Thoracic aorta (tissue), 2 donors: ENCODE measurements at places on chromosomes 7 and 10.

GRCh38 chr7:37081436-37081835, 357.1 kb upstream of the AOAH start:
- H3K27me3 ChIP-seq = no peaks in the 10 kb centered on the region
- no peak for DNase-seq
- no peak overlapping the region for H3K27ac ChIP-seq
- no peak overlapping the region for H3K4me3 ChIP-seq
- peaks cover 8% of the 10 kb centered on the region for H3K4me1 ChIP-seq

DNA sequence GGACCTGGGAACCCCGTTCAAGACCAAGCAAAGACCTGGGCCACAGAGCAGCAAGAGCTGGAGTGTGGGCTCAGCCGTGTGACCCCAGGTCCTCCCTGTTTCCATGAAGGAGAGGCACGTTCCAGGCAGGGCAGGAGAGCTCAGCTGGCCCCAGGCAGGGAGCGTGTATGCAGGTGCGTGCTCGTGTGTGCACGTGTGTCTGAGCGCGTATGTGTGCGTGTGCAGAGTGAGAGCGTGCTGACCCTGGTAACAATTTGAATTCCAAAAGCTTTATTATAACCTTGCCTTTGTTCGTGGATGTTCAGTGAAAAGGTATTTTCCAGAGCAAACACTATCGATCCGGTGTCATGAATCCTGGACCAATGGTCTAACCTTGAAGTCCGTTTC, 54.6 kb downstream of the FOXL3 start:
- H3K27me3 ChIP-seq = no peaks in the 10 kb centered on the region
- H3K36me3 ChIP-seq = no peaks in the 10 kb centered on the region
- H3K4me3 ChIP-seq = no peak overlapping the region
- peaks cover 5% of the 10 kb centered on the region for H3K4me1 ChIP-seq
- no peak overlapping the region for H3K27ac ChIP-seq
- DNase-seq = no peak

GRCh38 chr10:60044971-60045370, 138.6 kb upstream of the CCDC6 start:
- DNase-seq = no peak
- H3K27me3 ChIP-seq = no peaks in the 10 kb centered on the region
- no peak overlapping the region for H3K27ac ChIP-seq
- H3K4me1 ChIP-seq = peaks cover 26% of the 10 kb centered on the region
- no peaks in the 10 kb centered on the region for H3K36me3 ChIP-seq

DNA sequence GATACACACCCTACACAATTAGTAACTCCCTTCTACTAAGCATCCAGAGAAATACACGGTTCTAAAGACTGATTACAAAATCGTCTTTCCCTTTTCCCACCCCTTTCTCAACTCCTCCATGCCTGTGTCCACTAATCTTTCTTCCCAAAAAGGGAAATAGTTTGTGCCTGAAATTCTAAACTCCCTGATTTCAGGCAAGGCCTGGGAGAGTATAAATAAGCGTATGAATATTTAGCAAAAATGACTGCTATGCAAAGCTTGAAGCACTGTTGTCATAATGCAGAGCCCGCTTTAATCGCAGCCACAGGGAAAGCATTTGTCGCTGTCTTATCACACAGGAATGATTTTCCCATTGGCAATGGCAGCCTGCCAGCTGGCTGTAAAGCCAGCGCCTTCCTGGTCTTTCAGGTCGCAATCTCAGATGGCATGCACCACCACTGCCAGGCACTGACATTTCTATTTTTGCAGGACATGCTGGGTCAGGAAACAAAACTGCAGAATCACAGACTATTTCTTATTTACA, 142.9 kb upstream of the PCGF5 start:
- H3K4me3 ChIP-seq = peak overlapping the region; percentile 40
- peak; percentile 57 for DNase-seq
- H3K27me3 ChIP-seq = no peaks in the 10 kb centered on the region
- peak overlapping the region; percentile 97 for H3K27ac ChIP-seq
- peaks cover 39% of the 10 kb centered on the region for H3K4me1 ChIP-seq

DNA sequence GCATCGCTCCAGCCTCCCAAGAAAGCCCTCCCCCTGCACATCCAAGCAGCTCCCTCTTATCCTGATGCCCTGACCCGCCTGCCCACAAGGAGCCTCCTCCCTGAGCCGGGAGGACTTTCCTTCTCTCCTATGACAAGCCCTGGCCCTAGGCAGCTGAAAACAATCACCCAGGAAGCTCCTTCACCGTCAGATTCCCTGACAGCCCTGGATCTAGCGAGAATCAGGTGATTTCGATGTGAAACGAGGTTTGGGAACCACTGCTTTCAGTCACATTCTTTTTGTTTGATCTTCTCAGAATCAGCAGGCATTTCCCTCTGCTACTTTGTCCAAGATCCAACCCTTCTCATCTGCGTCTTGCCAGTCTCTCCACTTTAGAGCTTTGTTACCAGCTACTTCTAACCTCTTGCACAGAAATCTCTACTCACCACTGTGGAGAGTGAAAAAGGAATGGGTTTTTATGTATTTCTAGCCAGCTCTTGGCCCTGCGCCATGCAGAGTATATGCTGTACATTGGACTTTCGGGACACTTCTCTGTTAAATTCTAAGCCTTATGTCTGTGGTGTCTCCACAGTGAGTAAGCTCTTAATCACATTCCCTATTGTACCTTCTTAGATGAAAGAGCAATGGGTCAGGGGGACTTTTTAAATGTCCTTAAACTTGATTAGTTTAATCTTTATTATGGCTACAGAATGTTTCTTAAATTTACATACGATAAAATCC, 253.2 kb upstream of the C7orf33 start:
- peaks cover 8% of the 10 kb centered on the region for H3K4me1 ChIP-seq
- DNase-seq = no peak
- H3K27ac ChIP-seq = no peak overlapping the region
- H3K27me3 ChIP-seq = no peaks in the 10 kb centered on the region

GRCh38 chr7:122546496-122546895, 152.4 kb downstream of the RNF133 start:
- no peak for DNase-seq
- peaks cover 7% of the 10 kb centered on the region for H3K4me1 ChIP-seq
- H3K27me3 ChIP-seq = no peaks in the 10 kb centered on the region
- H3K4me3 ChIP-seq = no peak overlapping the region
- no peak overlapping the region for H3K27ac ChIP-seq

- H3K4me1 ChIP-seq = peaks cover 39% of the 10 kb centered on the region
- H3K4me3 ChIP-seq = no peak overlapping the region
- H3K36me3 ChIP-seq = no peaks in the 10 kb centered on the region
- H3K27ac ChIP-seq = no peak overlapping the region
Measured at GRCh38 chr10:103667356-103667755, 173.9 kb downstream of the NEURL1 start.

- H3K36me3 ChIP-seq = no peaks in the 10 kb centered on the region
- peaks cover 6% of the 10 kb centered on the region for H3K4me1 ChIP-seq
- DNase-seq = peak; percentile 19
- H3K4me3 ChIP-seq = no peak overlapping the region
- no peak overlapping the region for H3K27ac ChIP-seq
Measured at GRCh38 chr7:39271402-39271801, 293.7 kb downstream of the POU6F2 start.

GRCh38 chr10:114706458-114707055, 48.5 kb upstream of the ABLIM1 start:
- H3K27ac ChIP-seq = no peak overlapping the region
- no peak overlapping the region for H3K4me3 ChIP-seq
- no peaks in the 10 kb centered on the region for H3K36me3 ChIP-seq
- H3K27me3 ChIP-seq = no peaks in the 10 kb centered on the region
- no peak for DNase-seq

DNA sequence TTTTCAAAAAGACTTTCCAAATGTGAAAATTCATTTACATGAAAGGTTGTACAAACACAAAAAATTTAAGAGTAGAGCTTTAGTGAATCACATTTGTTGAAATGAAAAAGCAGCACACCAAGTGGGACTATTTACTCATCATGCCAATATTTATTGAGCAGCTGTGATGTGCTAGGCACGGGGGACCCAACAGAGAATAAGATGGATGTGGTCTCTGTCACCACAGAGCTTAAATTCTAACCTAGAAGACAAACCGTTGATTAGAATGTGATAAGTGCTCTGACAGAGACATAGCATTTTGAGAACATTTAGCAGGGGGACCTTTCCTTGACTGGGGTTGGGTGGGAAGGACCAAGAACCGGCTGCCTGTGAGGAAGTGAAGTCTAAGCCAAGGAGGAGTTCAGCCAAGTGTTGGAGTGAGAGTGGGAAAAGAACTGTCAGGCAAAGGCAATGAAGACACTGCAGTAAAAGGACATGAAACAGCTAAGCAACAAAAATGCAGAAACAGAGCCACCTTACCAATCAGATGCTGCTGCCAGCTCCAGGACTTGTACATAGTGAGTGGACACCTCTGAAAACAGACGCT, 19.1 kb downstream of the ADAM12 start:
- no peak for DNase-seq
- H3K27ac ChIP-seq = no peak overlapping the region
- H3K4me3 ChIP-seq = no peak overlapping the region
- H3K36me3 ChIP-seq = no peaks in the 10 kb centered on the region

DNA sequence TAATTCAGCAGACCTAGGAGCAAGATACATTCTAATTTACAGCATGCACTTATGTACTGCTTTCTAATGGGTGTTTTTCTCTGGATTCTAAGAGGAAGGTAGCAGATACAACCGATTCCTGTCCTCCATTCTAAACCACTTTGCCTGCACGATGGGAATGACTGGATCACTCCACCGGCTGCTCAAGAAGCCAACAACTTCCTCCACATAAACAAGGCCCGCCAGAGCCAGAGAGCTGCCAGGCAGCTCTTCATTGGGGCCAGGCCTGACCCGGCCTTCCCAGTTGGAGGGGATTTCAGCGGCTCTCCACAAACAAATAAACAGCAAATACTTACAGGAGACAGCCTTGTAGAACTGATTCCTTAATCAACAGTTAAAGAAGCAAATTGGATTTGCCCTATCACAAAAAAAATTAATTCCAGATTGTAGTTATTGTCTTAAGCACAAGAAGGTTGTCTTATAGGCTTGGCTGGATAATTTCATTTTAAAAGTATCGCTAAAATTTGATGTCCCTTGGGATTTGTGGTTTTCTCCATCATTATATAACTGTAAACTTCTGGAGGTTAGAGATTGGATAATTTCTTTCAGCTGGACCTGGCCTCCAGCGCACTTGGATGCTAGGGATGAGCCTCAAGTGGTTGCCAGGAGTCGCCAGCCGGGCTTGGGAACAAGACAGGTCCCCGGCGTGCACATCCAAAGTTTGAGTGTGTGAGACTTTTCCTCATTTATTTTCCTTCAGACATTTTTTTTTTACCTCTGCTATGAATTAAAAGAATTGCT, 20.9 kb downstream of the EBF3 start:
- H3K4me1 ChIP-seq = peaks cover 7% of the 10 kb centered on the region
- no peak overlapping the region for H3K4me3 ChIP-seq
- no peaks in the 10 kb centered on the region for H3K27me3 ChIP-seq
- no peaks in the 10 kb centered on the region for H3K36me3 ChIP-seq
